ENCODE measurements at places on chromosomes 7 and 10. TPM values are rescaled to one million over a fixed set of nuclear protein-coding genes. Genes with fewer than 3 reads are reported as not detected.

ADAM12 gene
- 2.8 TPM for total RNA-seq

- no peak for DNase-seq
These were observed 36.0 kb downstream of the EZH2 start for GRCh38 chr7:148847815-148848734.

- peak; percentile 83 for DNase-seq
These were observed 24.1 kb upstream of the FFAR4 start for GRCh38 chr10:93542358-93542791.

GRCh38 chr7:134707663-134708378, 61.2 kb downstream of the BPGM start:
- no peak for DNase-seq

DNA sequence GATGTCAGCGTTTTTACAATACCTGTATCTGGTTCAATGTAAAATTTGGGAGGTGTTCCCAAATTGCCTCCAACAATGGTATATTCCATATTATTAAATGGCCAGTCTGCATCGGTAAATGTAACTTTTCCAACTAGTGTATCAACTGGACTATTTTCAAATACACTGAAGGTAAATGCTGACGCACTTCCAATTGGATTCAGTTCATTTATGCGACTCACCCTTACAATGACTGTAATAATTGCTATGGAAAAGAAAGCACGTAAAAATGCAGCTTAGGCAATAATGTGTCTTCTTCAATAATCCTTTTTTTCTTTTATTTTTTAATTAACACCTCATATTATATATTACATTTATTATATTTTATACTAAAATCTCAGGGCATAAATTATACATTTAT, 209.1 kb downstream of the HGF start:
- DNase-seq, result no peak

GRCh38 chr10:112524641-112525040, 77.6 kb downstream of the VTI1A start:
- DNase-seq, result no peak

HERC4 gene
- total RNA-seq, result 72.0 TPM

DNA sequence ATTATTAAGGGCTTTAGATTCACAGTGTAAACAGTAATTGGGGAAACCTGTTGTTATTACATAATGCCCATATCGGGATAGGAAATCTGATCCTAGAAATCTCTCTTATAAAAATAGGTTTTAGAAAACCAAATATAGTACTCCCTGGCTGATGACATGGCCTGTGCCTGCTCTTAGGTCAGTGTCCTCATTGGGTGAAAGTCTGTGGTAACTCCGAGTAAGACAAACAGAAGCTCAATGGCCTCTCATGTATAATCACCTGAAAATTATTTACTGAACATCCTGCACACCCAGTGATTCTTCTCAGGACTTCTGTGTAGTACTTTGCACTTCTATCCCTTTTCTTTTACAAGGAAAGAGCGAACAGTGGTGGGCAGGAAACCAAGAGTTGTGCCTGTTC, 37.8 kb downstream of the SEM1 start:
- DNase-seq, result no peak

DNA sequence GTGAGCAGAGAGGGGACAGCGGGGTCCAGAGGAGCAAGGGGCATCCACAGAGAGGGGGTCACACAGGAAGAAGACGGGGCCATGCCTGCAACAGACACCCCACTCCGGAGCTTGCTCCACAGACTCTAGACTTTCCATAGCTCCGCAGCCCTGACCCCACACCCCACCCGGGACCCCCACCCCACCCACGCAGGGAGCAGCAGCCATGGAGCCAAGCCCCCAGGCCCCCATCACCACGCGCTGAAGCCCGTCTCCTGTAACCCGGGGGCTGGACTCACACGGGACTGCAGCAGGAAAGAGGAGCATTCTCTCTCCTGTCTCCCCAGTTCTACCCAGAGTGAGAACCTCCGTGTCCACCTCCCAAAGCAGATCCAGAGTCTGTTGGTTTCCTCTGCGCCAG, 38.8 kb upstream of the ADGRA1 start:
- DNase-seq, result no peak

DKK1 gene
- total RNA-seq, result 8.1 TPM

- no peak for DNase-seq
These were observed 119.5 kb downstream of the SEC23IP start for GRCh38 chr10:120012131-120012400.

- DNase-seq, result no peak
These were observed 472.0 kb upstream of the CNTNAP2 start for GRCh38 chr7:145644426-145645134.

CDHR1 gene
- total RNA-seq, result 0.14 TPM

- no peak for DNase-seq
These were observed 11.8 kb downstream of the TMEM72 start for GRCh38 chr10:44922796-44923545.

DNA sequence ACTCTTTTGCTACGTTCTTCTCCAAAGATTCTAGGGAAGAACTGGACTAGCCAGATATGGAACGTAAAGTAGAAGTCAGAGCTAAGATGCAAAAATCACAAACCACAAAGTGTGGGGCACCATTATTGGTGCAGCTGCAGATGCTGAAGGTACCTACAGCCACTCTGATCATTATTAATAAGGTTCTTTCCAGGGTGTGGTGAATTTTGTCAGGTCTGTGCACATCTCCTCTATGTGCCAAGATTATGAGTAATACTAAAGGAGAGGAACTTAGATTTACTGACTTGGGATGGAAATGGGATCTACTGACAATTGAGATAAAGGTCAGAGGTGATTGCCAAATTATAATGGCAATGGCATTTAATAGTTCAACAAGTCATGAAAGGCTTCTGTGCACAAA, 148.2 kb downstream of the RAPGEF5 start:
- DNase-seq, result no peak

DNA sequence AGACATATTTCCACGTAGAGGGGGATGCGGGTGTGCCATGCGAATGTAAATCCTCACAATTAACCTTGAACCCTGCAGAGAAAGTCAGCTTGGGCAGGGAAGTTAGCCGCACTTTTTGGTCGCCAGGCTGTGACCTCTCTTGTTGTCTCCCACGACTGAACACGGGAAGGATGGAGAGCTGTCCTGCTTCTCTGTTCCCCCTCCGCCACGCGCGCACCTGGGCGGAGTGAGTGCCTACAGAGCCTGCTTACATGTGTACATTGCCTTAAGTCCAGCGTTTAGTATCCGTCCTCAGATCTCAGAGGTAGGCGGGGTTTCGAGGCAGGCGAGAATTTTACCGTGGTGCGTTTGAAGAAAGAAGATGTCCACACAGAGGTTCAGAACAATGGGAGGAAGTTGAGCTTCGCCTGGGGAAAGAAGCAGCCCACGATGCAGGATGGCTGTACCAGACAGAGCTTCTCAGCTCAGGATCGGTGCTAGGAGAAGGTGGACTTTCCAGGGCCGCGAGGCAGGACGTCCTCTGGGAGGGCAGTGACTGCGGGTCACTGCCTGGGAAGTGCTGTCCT, 482 bp upstream of the ERCC6 start:
- no peak for DNase-seq

- no peak for DNase-seq
These were observed 61.9 kb downstream of the COL13A1 start for GRCh38 chr10:69863580-69863979.

ERVW-1 gene
- total RNA-seq, result not detected

DNA sequence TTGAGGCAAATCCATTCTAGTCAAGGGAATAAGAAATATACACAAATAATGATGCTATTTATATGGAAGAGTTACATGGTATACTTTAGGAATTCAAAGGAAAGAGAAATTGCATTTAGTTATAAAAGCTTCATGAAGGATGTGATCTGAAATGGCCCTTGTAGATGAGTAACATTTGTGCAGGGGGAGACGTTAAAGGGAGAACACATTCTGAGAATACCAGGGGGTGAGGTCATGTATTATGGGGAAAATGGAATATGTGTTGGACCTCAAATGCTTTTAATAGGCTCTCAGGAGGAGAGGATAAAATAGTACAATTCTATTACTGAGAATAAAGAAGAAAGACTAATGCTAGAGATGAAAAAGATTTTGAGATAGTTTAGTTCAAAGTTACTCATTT, 122.5 kb upstream of the NOBOX start:
- no peak for DNase-seq

CALHM1 gene
- total RNA-seq, result not detected

RRP12 gene
- 16.7 TPM for total RNA-seq

TOMM7 gene
- 235 TPM for total RNA-seq

- no peak for DNase-seq
These were observed 45.2 kb downstream of the KIAA1217 start for GRCh38 chr10:24254180-24254579.

DNA sequence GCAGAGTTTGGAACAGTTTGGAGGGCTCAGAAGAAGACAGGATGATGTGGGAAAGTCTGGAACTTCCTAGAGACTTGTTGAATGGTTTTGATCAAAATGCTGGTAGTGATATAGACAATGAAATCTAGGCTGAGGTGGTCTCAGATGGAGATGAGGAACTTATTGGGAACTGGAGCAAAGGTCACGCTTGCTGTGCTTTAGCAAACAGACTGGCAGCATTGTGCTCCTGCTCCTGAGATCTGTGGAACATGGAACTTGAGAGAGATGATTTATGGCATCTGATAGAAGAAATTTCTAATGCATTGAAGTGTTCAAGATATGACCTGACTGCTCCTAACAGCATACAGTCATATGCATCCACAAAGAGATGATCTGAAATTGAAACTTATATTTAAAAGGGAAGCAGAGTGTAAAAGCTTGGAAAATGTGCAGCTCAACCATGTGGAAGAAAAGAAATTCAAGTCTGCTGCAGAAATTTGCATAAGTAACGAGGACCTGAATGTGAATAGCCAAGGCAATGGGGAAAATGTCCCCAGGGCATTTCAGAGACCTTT, 186.9 kb upstream of the PHYHIPL start:
- no peak for DNase-seq

GRCh38 chr7:116353647-116354046, 143.3 kb downstream of the TES start:
- no peak for DNase-seq

DNA sequence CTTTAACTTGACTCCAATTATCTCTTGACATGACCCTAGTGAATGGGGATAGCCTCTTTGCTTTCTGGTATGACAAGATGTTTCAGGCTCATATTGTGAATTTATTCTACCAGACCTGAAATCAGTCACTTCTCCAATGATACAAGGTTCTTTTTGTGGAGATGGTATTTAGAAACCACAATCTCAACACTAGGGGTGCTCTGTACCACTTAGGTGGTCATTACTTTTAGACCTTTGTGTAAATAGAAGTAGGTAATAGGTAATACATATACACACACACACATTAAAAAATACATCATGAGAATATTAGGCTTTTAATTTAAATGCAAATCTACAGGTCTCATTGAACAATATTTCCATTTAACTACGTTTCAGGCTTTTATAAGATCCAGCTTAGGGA, 199.0 kb upstream of the RHOBTB1 start:
- DNase-seq, result no peak

DNA sequence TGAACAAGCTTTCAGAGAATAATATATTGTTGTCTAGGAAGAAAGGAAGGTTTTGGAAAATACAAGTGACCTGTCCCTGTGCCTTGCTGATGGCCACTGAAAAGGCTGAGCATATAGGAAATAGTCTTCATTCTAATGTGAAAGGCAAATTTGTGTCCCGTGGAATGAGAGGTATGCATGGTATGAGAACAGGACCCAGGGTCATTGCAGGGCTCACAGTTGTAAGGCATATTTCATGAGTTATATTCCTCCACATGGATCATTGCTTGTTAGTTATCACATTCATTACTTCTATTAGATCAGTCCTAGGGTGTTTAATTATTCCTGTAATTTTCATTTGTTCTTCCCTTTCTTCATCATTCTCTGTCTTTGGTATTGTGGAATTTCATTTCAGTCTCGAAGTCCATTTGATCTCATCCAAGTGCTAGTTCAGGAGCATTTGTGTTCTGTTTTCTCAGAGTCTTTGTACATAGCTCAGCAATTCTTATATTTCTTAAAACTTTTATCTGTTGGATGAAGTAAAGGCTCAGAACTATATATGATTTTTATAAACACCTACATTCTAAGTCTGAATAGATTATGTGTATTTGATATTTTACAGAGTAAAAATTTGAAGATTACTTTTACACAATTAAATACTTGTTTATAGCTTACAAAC, 39.4 kb upstream of the ARHGAP21 start:
- DNase-seq, result no peak

NHLRC2 gene
- 30.9 TPM for total RNA-seq

GARIN1A gene
- 3.0 TPM for total RNA-seq

GRCh38 chr7:43747328-43748105, 11.0 kb upstream of the BLVRA start:
- DNase-seq, result no peak

- no peak for DNase-seq
These were observed 109.5 kb upstream of the CARD11 start for GRCh38 chr7:3153118-3153517.

DNA sequence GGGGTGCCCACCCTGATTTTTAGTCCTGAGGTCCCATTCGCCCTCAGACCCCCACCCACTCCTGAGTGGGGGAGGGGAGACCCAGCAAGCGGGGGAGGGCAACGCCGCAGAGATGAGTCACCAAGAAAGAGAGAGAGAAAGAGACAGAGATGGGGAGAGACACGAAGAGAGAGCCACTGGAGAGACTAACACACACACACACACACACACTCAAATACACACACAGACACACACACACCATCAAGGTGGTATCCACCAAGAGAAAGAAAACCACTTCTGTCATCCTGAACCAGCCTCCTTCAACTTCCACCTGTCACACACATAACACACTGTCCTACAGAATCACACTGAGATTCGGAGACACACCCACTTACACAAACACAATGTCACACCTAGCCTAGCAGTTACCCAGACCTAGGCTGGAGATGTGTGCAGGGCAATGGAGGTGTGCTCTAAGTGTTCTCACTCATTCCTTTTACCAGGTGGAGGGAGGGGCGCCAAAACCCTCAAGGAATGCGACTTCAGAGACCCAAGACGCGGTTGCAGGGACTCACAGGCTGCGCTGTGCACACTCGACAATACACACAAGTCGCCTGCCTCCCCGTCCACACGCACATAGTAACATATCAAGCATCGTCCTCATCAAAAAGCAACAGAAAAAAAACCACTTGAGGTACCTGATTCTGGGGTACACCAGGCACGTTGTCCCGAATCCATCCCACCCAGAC, 3.9 kb upstream of the VGF start:
- no peak for DNase-seq

DNA sequence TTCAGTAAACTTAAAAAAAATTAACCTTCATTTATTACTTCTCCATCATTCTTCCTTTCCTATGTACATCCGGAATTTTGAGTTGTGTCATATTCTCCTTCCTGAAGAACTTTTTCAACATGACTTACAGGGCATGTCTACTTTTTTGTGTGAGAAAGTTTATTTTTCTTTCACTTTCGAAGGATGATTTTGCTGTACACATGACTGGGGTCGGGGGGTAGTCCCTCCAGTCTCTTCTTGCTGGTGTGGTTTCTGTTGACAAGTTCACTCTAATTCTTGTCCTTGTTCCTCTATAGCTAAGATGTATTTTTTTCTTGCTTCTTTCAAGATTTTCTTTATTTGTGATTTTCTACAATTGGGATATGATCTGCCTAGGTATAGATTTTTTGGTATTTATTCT, 55.8 kb downstream of the INPP5A start:
- no peak for DNase-seq

STK31 gene
- 0.14 TPM for total RNA-seq

Measured in posterior vena cava (tissue), 2 donors.